Liver (tissue), 10 donors: ENCODE measurements at places on chromosomes 5 and 9.

GRCh38 chr9:137171149-137171900 is 531 bp downstream of the TMEM210 start:
- DNase-seq, result no peak

GRCh38 chr9:90180381-90180780 is 462.2 kb downstream of the DIRAS2 start:
- no peak for DNase-seq

GRCh38 chr5:106639488-106639887 is 1031.2 kb downstream of the EFNA5 start:
- DNase-seq, result no peak

- no peak for DNase-seq
Measured at GRCh38 chr9:125495172-125496119, 211.6 kb downstream of the MAPKAP1 start.

- no peak for DNase-seq
Measured at GRCh38 chr9:120870206-120870605, 6.8 kb downstream of the PHF19 start.

DNA sequence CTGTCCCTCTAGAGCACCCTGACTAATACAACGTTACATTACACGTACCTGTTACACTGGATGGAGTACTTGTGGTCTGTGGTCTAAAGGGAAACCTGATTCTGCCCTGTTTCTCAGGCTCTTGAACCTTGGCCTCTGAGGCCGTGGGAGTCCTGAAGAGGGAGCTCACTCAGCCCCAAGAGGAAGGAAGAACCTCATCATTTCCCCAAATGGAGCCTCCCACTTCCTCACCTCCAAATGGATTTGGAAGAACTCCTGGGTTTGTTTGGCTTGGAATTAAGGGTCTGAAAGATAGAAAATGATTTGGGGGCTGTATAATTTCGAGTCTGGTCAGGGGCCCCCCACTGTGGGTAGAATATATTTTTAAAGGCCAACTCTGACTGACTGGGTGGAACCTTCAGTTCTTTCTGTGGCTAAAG is 200.2 kb downstream of the SEMA6A start:
- DNase-seq, result no peak
